Astrocyte (in vitro differentiated cells and primary cell): ENCODE measurements at places on chromosomes 2 and 18. TPM values are rescaled to one million over a fixed set of nuclear protein-coding genes. Genes with fewer than 3 reads are reported as not detected.

Gene ERFE
- total RNA-seq, result 0.60 and 1.4 TPM in 2 replicates

Gene IMMT
- total RNA-seq, result 99.3 and 99.4 TPM in 2 replicates

Gene PAX3
- not detected in 2 replicates for total RNA-seq

Gene ROCK2
- total RNA-seq, result 39.4 and 45.1 TPM in 2 replicates

Gene LOXL3
- total RNA-seq, result 17.6 and 33.8 TPM in 2 replicates

Gene C2orf15
- total RNA-seq, result 0.59 and 0.60 TPM in 2 replicates

Gene VIL1
- not detected in 2 replicates for total RNA-seq

Gene SKA1
- total RNA-seq, result 1.2 and 2.6 TPM in 2 replicates

Gene LRP1B
- total RNA-seq, result 1.5 and 2.5 TPM in 2 replicates

Gene SATB2
- 11.6 and 12.3 TPM in 2 replicates for total RNA-seq

Gene POMC
- not detected in 2 replicates for total RNA-seq

Gene IL18R1
- total RNA-seq, result 2.4 and 4.4 TPM in 2 replicates

Gene NBAS
- 57.6 and 61.5 TPM in 2 replicates for total RNA-seq

Gene GPD2
- 27.5 and 29.0 TPM in 2 replicates for total RNA-seq

Gene ACKR3
- 72.7 and 88.3 TPM in 2 replicates for total RNA-seq

Gene DHRS9
- not detected in 2 replicates for total RNA-seq

Gene TFCP2L1
- 0.05 TPM in 1 of 2 replicates, not detected in the other for total RNA-seq

Gene SLC19A3
- 0.12 and 0.14 TPM in 2 replicates for total RNA-seq

Gene CDH19
- total RNA-seq, result not detected in 2 replicates

Gene HNMT
- total RNA-seq, result 15.3 and 17.3 TPM in 2 replicates

Gene SPAST
- 18.0 and 19.6 TPM in 2 replicates for total RNA-seq

Gene UCN
- total RNA-seq, result 1.1 and 1.5 TPM in 2 replicates

Gene MRPL19
- 56.1 and 58.8 TPM in 2 replicates for total RNA-seq

Gene CNDP2
- 120 and 149 TPM in 2 replicates for total RNA-seq

Gene PSMA8
- not detected in 2 replicates for total RNA-seq

Gene DIPK1C
- not detected in 2 replicates for total RNA-seq

Gene SLC38A11
- not detected in 2 replicates for total RNA-seq

Gene CDH2
- 326 and 363 TPM in 2 replicates for total RNA-seq

Gene SEC11C
- total RNA-seq, result 38.0 and 39.9 TPM in 2 replicates

Gene TUBA3D
- total RNA-seq, result not detected in 2 replicates

Gene FZD7
- total RNA-seq, result 61.5 and 65.9 TPM in 2 replicates

Gene RFTN2
- total RNA-seq, result 7.1 and 8.1 TPM in 2 replicates

Gene SNTG2
- total RNA-seq, result 1.9 TPM in 2 replicates

Gene TMEM127
- 41.7 and 45.5 TPM in 2 replicates for total RNA-seq

Gene CNTNAP5
- 0.30 TPM in 1 of 2 replicates, not detected in the other for total RNA-seq

Gene UGT1A8
- not detected in 2 replicates for total RNA-seq

Gene MBD2
- total RNA-seq, result 53.1 and 59.1 TPM in 2 replicates

Gene SIGLEC15
- total RNA-seq, result 0.19 and 0.27 TPM in 2 replicates
